ENCODE measurements at places on chromosomes 7 and 10.

GRCh38 chr10:132637477-132638129 is 100.0 kb downstream of the INPP5A start:
- peak; percentile 58 for DNase-seq

DNA sequence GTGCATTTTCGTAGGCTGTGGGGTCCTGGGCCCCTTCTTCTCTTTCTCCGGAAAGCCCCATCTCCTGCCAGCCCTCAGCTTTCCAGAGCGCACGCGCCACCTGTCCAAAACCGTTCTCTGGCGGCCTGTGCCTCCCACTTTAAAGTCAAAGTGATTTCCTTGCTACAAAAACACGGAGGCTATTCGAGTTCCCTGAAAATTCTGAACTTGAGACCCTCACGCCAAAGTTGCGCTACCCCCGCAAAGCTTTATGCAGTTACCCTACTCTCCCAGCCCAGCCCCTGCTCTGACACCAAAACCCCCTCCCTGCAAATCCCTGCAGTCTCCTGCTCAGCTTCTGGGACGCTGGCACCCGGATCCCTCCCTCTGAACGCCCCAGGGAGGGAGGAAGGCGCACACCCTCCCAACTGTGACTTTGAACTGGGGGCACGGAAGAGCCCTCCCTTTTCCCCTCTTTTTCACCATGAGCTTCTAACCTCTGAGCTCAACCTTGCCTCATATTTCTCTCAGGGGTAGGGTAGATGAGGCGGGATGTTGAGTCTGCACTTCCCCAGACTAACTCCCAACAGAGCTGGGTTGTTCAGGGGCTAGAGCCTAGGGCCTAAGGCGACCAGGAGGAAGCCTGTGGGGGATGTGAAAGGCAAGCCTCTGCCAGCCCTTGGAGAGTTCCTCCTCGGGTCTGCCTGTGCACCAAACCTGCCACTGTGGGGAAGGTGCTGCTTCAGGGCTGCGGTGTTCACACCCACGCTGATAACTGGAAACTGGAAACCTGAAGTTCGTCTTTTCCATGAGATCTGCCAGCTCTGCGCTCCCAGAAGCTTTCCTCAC is 2.7 kb upstream of the PAX4 start:
- DNase-seq, result no peak

GRCh38 chr7:128405471-128406313 is 4.1 kb downstream of the IMPDH1 start:
- DNase-seq, result no peak

DNA sequence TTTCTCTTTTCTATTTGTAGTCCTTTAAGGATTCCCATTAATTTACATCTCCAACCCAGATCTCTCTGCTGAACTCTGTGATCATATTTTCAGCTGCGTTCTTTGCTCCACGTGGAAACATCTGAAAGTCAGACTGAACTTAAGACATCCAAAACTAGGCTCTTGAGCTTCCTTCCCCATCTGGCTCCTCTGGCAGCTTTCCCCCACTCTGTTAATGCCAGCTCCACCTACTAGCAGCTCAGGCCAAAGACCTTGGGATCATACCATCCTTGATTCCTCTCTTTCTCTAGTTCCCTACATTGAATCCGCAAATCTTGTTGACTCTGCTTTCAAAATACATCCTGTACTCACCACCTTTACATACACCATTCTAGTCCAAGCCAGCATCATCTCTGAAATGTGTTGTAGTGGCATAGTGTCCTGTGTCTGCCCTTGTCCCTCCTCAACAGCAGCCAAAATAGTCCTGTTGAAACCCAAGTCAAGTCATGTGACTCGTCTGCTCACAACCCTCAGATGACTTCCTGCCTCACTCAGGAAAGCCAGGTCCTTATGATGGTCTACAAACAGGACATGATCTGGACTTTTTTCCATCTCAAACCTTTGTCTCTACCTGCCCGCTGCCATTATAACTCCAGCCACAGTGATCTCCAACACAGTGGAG is 7.0 kb downstream of the REEP3 start:
- no peak for DNase-seq

DNA sequence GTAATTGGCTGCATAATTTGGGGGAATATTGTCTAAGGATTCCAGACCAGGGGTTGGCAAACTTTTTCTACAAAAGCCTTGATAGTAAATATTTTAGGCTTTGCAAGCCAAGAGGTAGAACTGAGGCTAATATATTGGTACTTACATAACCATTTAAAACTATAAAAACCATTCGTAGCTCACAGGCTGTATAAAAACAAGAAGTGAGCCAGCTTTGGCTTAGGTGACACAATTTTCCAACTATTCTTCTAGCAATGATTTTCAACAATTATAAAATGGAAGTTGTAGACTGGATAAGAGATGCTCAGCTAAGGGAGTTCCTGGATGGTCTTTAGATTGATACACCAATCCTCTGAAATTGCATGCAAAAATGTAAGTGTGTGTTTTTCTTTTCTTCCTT is 1.4 kb downstream of the GPR141 start:
- DNase-seq, result no peak
